Stimulated activated CD4-positive, alpha-beta T cell treated with anti-CD3 and anti-CD28 coated beads, TNF-alpha, amount 100 ng/mL, for 4 hours (primary cell): ENCODE measurements at places on chromosomes 12 and 14.

DNA sequence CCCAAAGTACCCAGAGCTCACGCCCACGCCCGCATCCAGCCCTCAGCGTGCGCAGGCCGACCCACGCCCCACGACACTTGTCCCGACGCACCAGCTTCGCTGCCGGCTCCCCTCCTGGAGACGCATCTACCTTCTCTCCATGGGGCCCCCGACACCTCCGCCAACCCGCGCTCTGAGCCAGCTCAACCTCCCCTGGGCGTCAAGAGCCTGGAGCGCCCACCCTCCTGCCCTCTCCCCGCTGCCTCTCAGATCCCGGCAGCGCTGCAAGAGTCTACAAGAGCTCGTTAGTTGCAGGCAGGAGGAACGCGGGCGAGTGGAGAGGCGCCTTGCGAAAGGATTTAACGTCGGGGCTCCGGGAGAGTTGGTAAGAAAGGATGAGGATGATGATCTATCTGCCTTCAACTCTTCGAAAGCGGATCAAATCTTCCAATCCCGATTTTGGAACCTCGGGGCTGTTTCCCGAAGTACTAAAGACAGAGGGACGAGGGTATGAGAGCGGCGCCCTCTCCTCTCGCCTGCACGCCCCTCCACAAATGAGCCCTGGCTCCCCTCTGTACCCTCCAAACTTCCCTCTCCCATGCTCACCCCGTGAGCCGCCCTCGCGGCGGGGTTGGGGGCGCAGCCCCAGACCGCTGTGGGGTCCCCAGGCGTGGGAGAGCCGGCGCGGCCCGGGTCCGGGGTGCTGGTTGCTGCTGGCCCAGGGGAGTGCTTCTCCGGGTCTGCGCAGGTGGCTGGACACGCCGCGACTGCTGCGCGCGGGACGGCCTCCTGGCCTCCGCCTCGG lies 979 bp downstream of the LTBP2 start:
- DNase-seq, result no peak

DNA sequence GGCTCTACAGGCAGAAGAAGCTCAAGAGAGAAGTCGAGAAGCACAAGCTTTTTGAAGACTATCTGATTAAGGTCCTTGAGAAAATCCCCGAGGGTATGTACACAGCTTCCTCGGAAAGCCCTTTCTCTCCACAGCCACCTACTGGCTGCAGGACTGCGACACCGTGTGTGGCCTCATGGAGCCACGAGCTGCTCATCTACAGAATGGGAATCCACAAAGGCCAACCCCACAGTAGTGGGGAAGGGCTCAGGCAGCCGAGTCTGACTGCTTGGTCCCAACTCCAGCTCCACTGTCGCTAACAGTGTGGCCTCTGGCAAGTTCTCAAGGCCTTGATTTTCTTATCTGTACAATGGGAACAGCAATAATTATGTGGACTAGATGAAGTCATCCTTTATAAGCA lies 2.5 kb downstream of the CCDC197 start:
- DNase-seq, result no peak

GRCh38 chr12:47954058-47954457 lies 9.3 kb upstream of the TMEM106C start:
- no peak for DNase-seq

GRCh38 chr12:132118876-132119275 lies 25.2 kb downstream of the DDX51 start:
- no peak for DNase-seq

DNA sequence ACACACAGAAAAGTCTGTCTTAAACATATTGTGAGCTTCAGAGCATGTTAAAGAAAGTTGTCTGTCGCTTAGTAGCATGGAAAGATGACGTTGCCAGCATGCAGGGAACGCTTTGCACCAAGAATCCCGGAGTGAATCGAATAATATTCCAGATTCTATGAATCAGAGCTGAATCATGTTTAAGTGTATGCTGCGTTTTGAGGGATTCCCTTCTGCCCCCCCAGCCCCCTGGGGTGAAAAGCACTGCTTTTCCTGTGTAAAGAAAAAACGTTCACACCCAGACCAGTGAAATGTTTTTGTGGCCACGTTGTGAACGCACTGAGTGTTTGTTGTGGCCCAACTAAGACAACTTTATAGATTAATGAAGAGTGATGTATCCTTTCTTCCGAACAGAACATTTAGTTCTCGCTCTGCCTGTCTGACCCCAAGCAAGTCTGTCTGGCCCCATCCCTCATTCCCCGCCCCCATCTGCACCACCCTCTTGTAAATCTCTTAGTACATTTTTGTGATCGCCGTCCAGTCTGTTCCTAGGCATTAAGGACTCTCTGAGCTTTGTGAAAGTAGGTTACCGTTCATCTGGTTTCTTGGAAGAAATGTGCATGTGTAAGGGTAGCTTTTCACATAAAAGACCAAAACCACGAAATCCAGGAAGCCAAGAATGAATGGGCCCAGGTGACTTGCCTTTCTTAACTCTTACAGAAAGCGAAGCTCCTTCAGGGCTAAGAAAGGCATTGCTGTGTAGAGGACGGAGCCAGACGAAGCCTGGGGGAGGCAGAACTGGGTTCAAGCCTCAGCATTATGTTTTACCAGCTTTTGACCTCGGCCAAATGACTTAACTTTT lies 103.0 kb downstream of the SAMD4A start:
- DNase-seq, result no peak

DNA sequence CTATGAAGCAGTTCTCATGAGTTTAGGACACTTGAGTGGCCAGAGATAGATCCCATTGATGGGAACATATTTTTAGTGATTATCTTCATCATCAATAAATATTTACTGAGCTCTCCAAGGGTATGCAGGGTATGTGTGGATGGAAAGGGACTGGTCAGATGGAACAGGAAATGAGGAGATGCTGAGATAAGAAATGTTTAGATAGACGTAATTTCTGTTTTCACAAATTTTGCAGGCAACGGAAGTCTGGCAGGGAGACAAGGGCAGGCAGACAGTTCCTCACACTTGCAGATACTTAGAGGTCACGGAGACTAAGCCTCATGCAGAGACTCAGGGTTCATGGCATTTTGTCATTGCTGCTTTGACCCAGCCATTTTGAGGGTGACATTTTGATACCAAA lies 24.3 kb downstream of the BCL2L14 start:
- no peak for DNase-seq

DNA sequence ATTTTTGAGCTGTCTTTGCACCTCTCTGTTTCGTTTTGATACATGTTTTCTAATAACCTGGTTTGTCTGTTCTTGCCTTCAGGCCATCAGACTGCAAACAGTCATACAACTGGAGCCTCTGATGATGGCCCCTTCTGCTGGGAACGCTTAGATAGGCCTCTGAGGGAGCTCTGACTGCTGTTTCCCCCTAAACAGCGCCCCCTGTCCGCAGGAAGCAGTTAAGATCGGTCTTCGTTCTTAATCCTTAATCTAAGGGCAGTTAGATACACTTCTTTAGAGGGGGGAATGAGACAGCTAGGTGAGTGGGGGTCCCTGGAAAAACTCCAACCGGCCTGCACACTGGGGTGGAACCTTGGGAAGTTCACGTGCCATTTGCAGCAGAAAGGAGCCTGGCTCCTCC lies 1338.8 kb upstream of the SEL1L start:
- no peak for DNase-seq

GRCh38 chr14:102120888-102121287 lies 18.8 kb upstream of the WDR20 start:
- no peak for DNase-seq

DNA sequence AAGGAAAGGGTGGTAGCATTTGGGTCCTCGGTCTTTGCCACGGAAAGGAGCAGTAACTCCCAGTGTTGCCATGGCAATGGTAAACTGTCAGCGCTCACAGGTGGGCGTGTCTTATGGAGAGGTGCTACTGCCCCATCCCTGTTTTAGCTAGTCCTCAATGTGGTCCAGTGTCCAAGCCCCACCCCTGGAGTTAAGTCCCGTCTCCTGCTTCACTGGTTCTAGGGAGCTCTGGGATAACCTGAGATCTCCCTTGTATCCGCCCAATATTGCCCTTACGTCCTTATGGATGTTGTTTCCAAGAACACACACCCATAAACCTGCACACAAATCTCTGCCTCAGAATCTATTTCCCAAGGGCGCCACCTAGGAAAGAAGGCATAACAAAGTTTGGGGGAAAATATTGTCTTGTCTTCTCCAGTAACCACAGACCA lies 64.2 kb downstream of the SPRING1 start:
- no peak for DNase-seq

GRCh38 chr12:92341065-92341668 lies 195.5 kb upstream of the BTG1 start:
- DNase-seq, result no peak
